ENCODE measurements at places on chromosomes 1 and 21. TPM values are rescaled to one million over a fixed set of nuclear protein-coding genes. Genes with fewer than 3 reads are reported as not detected.

CAPN9 gene
- total RNA-seq, result 5.0 TPM

DNM3 gene
- total RNA-seq, result 6.8 TPM

PPM1J gene
- 0.93 TPM for total RNA-seq

- DNase-seq, result no peak
Measured at GRCh38 chr1:16073490-16074119, at the start of gene FAM131C. Gene FAM131C (minus strand): TSS chr1:16073651. CDS start chr1:16073442, 209 bp downstream.

- DNase-seq, result peak; percentile 50
Measured at GRCh38 chr1:77825131-77825709, 45.8 kb downstream of the MIGA1 start.

GRCh38 chr1:116910379-116911187 lies 867 bp downstream of the PTGFRN start:
- peak; percentile 37 for DNase-seq

- no peak for DNase-seq
Measured at GRCh38 chr1:167648252-167648849, 18.3 kb downstream of the RCSD1 start.

GRCh38 chr1:66354311-66355201 lies 179.4 kb upstream of the SGIP1 start:
- DNase-seq, result no peak

NBPF6 gene
- total RNA-seq, result not detected

SPATA45 gene
- not detected for total RNA-seq

C1orf226 gene
- 8.5 TPM for total RNA-seq

DNA sequence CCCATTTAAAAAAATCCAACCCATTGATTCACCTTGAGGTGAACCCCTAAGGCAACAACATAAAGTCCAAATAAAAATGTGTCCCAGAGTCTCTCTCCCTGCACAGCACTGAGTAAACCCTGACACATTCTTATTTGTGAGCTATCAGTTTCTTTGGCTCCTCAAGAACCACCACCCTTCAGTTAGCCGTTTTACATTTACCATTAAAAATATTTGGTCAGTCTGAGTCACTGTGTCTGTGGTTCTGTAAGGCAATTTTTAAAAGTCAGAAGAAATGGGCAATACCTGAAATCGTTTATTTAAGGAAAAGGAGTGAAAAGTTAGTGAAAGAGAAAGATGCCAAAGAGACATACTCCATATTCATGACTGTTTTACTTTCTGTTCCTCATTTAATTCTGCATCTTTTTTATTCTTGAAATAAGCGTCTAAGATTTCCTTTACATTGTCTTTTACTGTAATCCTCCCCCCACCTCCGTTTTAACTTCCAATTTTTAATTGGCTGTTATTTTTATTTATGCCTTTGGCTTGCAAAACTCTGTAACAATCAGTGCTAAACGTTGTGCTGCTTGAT lies 91.7 kb upstream of the IVNS1ABP start:
- DNase-seq, result no peak

DNA sequence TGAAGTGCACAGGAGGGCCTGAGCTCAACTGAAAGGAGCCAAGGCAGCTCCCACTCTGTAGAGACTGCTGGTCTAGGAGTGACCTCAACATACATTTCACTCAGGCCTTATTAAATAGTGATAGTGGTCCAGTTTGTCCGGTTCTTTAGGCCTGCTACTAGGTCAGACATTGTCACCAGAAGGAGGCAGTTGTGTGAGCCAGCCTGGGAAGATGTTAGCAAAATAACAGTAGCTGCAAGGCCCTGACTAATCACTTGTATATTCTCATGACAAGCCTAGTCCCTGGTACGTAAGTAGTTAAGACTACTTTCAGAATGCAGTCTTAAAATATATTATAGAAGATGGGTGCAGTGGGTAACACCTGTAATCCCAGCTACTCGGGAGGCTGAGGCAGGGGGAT lies 264.0 kb upstream of the CAMK1G start:
- no peak for DNase-seq

GJC2 gene
- total RNA-seq, result 4.9 TPM

ECM1 gene
- total RNA-seq, result 21.3 TPM

DNA sequence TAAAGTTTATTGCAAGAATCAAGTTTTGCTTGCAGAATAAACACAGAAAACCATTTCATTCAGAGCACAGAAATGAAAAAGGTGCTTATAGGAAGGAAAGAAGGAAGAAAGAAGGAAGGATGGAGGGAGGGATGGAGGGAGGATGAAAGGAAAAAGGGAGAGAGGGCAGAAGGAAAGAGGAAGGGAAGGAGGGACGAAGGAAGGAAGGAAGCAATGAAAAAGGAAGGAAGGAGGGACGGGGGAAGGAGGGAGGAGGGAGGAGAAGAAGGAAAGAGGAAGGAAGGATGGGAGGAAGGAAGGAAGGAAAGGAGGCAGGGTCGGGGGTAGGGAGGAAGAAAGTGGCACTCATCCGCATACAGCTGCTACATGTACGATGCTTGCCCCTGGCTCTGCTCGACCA lies 104.9 kb upstream of the GCLM start:
- DNase-seq, result no peak

DNA sequence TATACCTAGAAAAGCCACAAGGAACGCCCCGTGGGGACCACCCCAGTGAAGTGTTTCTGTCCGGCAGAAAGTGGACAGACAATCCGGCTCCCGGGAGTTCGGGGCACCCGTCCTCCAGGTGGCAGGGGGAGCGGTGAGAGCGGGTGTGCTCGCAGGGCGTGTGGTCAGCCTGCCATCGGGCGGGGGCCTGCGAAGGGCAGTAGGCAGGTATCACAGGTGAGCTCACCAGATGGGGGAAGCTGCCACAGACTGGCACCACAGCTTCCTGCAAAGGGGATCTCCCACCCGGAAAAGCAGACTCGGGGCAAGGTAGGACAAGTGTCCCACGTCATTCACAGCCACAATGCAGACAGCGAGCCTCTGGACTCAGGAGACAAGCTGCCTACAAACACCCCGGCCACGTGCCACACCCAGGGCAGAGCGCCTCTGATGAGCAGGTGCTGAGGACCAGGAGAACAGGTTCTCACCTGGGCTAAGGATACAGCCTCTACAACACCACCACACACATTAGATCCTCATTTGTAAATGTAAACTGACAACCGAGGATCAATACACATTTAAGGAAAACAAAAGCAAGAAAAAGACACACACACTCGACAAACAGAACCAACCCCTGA lies 36.4 kb downstream of the VPS26C start:
- no peak for DNase-seq

KCNH1 gene
- 0.08 TPM for total RNA-seq

C4BPB gene
- 6.4 TPM for total RNA-seq

IGSF21 gene
- 1.2 TPM for total RNA-seq

- DNase-seq, result no peak
Measured at GRCh38 chr1:156251527-156251926, 3.7 kb upstream of the PAQR6 start.

GRCh38 chr1:44002165-44002564 lies 10.8 kb downstream of the CCDC24 start:
- no peak for DNase-seq

DNA sequence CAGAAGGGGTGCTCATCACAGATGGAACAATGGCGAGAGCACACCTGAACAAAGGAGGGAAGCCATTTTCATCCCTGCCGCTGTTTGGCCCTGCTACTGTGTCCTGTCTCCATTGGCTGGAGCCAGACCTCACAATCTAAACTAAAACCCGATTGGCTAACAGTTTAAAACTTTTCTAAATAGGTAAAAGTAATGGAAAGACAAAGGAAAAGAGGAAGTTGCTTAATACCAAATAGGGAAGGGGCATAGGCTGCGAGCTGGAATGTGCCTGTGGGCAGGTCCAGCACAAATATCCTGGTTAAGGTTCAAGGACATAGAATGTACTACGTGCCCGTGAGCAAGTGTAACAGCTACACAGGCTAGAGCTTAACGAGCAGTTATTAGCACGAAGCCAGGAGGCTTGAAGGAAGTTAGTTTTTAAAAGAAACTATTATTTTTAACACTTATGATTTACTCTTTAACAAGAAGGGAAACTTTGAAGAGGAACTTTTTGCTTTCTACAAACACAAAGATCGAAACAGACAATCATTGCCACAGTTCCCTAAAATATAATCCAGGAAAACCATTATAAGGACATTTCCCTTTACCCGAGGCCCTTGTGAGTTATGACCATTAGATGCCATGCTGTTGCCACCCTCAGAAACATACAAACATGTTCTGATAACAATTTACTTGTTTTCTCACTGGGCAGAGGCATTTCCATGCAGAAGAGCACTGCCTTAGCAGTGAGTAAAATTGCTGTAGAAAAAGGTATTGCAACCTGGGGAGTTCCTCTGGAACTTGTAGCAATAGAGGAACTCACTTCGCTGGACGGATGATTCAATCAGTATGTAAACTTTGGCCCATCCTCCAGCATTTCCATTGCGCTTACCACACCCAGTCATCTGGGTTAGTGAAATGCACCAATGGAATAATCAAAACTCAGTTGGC lies 4.8 kb upstream of the PTTG1IP start:
- no peak for DNase-seq

FCRL1 gene
- 0.85 TPM for total RNA-seq

KIRREL1 gene
- 56.7 TPM for total RNA-seq

Measured in left lung (tissue), 14 donors.